Upper lobe of right lung (tissue), 1 donor: ENCODE measurements at places on chromosomes 4 and X.

- no peak for DNase-seq
Measured at GRCh38 chrX:100083211-100083610, 326.9 kb downstream of the PCDH19 start.

- peak; percentile 37 for DNase-seq
Measured at GRCh38 chr4:3706565-3707422, 59.4 kb upstream of the ADRA2C start.

DNA sequence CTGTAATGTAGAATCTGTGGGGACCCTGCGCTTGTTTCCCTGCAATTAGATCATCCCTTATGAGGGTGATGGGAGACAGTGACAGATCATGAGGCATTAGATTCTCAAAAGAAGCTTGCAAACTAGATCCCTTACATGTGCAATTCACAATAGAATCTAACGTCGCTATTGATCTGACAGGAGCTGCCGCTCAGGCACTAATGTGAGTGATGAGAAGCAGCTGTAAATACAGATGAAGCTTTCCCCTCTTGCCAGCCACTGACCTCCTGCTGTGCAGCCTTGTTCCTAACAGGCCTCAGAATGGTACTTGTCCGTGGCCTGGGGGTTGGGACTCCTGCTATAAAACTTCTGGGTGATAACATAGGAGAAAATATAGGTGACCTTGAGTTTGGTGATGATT lies 1076.8 kb downstream of the PDHA2 start:
- no peak for DNase-seq

- no peak for DNase-seq
Measured at GRCh38 chrX:103779141-103779789, 2.6 kb downstream of the PLP1 start.

DNA sequence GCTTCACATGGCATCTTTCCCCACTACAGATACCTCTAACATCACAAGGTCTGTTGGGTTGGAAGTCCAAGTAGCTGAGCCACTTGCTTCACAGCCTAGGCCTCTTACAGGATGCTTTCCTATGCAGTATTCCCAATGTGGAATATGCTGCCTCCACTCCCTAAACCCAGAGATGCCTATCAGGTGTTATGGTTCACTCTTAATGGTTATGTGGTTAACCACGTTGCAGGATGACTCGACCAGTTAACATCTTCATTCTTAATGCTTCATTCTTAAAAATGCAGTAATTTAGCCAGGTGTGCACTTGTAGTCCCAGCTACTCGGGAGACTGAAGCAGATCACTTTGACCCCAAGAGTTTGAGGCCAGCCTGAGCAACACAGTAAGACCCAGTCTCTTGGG lies 24.2 kb downstream of the HAUS3 start:
- DNase-seq = no peak

GRCh38 chr4:68655764-68656444 lies 14.5 kb downstream of the UGT2B15 start:
- DNase-seq = no peak

- DNase-seq = no peak
Measured at GRCh38 chrX:71056867-71057266, 11.3 kb downstream of the SNX12 start.

GRCh38 chr4:20323991-20324390 lies 72.3 kb downstream of the SLIT2 start:
- DNase-seq = no peak

DNA sequence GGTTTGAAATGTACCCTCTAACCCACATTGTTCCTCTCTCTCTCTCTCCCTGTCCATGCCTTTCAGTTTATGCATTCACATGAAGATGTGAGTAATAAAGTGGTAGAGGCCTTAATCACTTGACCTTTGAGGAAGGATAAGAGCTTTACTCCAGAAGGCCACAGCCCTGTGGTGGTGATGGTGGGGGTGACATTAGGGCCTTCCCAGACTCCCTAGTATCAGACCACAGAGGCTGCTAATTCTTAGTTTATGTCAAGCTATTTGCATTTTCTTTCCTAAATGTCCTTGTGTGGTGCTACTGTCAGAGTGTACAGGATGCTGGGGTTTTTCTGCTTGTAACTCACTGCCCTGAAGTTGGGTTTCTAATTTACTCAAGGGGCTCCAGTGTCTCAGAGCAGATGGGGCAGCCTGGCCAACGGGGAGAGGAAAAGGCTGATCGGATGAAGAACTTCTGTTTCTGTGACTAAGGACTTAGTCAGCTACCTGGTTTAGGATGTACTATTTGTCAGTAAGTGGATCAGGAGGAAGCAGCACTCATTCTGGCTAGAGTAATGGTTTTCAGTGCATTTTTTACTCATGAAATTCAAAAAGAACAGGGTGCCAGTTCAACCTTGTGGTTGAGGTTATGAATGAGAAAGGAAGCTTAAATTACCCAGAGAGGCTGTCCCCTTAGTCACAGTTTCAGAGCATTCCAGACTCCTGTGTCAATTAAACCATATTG lies 509.6 kb upstream of the DIPK2B start:
- DNase-seq = no peak

DNA sequence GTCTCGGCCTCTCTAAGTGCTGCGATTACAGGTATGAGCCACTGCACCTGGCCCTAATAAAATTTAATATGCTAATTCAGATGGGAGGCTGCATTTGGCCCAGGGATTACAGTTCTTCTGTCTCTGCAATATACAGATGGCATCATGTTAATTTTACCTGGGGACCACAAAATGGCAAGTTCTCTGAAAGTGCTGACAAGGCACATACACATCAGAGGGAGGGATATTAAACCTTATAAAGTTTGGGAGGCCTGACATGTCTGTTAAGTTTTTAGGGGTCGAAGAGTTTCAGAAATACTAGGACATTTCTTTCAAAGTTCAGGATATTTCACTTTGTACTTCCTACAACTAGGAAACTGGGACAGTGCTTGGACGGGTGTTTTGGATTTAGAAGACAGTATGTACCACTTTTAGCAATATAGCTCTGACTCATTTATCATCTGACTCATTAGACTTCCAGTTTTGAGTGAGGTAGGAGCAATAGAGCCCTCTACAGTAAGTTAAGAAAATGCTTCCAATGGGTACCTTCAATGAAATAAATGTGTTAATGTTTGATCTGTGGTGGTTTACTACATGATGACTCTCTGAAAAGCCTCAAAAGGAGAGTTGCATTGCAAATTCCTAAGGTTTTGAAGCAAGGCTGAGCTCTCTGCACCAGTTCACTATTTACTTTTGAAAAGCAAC lies 981.0 kb upstream of the HS3ST1 start:
- DNase-seq = no peak

GRCh38 chr4:65624651-65625050 lies 45.6 kb downstream of the EPHA5 start:
- no peak for DNase-seq

- no peak for DNase-seq
Measured at GRCh38 chr4:173522160-173522950, 7.7 kb downstream of the HAND2 start.

DNA sequence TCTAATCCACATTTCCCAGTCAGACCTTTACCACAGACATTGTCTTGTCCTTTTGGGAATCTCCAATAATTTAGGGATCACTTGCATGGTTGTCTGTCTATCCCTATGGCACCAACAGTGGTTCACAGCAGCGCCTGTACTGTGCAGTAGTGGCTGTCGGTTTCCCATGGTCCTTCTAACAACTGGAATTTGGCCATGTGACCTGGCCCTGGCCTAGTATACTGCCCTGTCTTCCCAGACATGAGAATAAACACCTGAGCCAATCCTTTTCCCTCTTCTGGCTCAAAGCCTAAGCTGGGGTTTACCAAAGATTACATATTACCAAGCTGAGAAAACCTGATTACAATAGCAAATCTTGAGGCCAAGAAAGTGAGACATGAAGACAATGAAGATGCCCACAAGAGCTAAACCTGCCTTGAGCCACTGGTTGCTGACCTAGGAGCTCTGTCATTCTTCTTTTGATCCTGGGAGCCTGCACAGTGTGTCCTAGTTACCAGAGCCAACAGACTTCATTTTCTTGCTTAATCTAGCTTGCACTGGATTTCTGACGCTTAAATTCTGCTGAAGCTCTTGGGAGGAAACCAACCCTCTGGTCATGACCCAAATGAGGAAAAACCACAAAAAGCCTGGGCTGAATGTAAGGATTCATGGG lies 92.1 kb downstream of the SCD5 start:
- no peak for DNase-seq

- no peak for DNase-seq
Measured at GRCh38 chrX:100643956-100644860, at the start of gene SRPX2. TSS of gene SRPX2 (plus strand) at chrX:100644199. CDS start at chrX:100646323, 2,124 bp downstream.

- no peak for DNase-seq
Measured at GRCh38 chr4:176970853-176971252, 178.1 kb upstream of the VEGFC start.

DNA sequence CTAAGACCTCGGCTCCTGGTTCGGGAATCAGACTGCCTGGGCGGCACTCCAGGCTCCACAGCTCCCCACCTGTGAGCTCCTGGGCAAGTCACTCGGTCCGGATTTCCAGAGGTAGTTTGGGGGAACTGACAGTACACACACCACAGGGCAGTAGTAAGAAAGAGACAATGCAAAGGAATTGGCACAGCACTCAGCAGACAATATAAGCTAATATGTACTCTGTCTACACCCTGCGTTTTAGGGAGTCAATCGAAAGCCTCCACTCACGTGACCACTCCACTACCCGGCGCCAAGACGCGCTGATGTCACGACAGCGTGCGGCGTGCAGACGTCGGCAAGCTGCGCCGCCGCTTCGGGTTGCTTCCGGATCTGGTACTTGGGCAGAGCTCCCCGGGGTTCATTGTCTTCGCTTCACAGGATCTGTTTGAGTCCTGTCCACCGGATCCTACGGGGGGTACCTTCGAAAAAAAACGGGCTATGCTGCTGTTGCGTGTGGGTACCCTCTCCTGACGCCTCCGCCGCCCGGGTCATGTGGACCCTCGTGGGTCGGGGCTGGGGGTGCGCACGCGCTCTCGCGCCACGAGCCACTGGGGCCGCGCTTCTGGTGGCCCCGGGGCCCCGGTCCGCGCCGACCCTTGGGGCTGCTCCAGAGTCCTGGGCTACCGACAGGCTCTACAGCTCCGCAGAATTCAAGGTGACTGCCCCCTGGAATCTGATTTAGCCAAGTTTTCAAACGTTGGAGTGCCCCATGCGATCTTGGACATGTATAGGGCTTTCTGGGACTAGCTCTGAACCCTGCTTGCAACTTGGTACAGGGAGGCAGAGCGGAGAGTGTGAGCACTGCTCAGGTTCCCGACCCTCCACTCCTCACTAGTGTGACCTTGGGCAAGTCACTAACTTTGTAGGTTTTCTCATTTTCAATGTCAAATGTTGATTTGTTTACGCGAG lies at the start of gene GUF1:
Gene GUF1, plus strand, starts transcription at position 327 of the 948 bp plus-strand sequence. Its CDS starts 203 bp downstream, at position 530.
- peak; percentile 96 for DNase-seq

GRCh38 chr4:100372432-100372831 lies 145.4 kb downstream of the EMCN start:
- no peak for DNase-seq

DNA sequence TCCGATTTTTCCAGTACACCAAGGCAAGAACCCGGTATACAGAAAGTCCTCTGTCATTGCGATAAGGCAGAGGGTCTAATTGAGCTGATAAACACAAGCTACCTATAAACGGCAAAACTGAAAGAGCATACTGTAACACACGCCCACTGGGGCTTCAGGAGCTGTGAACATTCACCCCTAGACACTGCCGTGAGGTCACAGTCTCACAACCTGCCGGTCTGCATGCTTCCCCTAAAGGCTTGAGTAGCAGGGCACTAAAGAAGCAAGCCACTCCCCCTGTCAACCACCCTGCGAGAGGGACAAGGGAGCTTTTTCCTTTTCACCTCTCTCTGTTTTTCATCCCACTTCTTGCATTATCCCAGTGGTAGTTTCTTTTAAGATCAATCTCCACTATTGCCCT lies 22.4 kb upstream of the F9 start:
- no peak for DNase-seq

GRCh38 chr4:148693913-148694649 lies 251.9 kb upstream of the NR3C2 start:
- no peak for DNase-seq
